Stimulated activated CD4-positive, alpha-beta T cell treated with anti-CD3 and anti-CD28 coated beads, Interleukin-4, amount 100 ng/mL, for 24 hours (primary cell): ENCODE measurements at places on chromosomes 16 and 17.

DNA sequence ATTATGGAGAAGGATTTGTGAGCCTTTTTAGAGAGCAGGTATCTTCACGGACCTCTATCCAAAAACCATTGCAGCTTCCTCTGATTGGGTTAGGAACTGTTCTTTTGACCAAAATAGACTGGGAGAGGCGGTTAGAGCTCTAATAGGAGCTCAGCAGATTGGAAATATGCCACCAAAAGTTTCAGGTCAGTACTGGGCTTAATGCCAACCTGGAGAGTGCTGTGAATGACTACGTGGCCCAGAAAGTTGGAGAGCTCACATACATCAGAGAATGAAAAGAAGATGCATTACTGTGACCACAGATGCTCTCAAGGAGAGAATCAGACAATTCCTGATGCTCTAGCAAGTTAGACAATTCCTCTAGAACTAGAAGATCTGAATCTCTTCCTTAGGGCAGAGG is 86.5 kb downstream of the ABCA8 start:
- no peak for DNase-seq

DNA sequence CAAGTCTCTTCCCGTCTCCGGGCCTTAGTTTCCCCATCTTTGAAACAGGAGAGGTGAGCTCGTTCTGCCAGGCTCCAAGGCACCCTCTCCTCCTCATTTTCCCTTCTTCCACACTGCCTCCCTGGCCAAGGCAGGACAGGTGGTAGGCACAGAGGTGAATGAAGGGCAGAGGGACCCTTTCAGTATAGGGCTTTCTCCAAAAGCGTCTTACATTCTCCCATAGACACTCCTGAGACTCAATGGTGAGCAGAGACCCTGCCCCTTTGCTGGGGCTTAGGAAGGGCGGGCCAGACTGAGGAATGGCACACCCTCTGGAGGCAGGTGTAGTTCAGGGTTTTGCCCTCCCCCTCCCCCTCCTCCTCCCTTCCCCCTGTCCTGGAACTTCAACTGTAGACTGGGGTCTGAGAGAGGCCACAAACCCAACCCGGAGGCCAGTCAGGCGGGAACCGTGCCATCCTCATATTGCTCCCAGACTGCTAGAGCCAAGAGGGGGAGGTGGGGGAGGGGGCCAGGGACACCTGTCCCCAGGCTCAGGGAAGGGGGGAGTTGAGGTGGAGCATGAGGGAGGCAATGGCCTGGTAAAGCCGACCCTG is 1.9 kb downstream of the PLEKHH3 start:
- DNase-seq = no peak

DNA sequence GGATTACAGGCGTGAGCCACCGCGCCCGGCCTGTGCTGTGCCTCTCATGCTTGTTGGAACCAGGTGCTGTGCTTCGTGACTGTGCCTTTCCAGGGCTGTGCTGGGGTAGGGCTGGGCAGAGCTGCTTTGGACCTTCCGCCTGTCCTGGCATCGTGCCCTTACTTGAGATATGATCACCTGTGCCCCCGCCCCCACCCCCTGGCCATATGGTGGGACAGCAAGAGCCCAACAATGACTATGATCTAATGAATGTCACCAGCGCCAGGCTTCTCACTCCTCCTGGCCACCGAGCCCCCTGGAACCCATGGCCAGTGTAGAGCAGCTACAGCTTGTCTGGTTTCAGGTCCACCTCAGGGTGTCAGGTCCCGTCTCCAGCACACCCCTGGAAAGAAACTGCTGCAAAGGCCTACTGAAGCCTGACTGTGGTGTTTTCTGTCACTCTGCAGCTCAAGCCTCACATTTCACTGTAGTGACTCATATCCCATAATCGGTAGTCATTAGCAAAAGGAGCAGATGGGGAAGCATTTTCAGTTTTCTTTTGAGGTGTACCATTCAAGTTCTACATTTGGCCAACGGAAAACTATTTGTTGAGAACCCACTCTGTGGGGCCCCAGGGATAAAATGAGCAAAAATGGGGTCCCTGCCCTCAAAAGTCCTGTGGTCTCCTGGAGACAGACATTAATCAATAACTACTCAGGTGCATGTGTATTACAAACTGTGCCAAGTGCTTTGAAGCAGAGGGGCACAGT is 22.1 kb downstream of the FCSK start:
- DNase-seq = peak; percentile 58

GRCh38 chr16:31400191-31400590 is 7.1 kb downstream of the ITGAD start:
- no peak for DNase-seq
